GDM1 (cell line): ENCODE measurements at places on chromosomes 6 and 20.

DNA sequence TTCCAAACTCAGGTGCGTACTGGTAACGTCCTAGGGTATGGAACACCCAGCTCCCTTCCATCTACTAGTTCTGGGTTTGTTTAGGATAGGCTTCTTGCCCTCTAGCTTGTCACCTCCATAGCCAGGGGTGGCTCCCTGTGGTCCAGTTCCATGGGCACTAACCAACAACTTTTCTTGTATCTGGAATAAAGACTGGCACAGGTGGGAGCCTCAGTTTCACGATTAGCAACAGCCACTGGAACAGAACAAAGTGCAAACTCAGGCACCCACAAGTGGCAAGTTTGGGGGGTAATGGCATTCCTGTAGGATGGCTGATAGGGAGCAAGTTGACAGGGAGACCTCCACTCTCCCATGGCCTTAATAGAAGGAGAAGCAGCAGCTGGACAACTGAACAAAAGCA is 5.6 kb upstream of the APMAP start:
- no peak for DNase-seq

- DNase-seq, result no peak
These were observed 388.4 kb upstream of the JARID2 start for GRCh38 chr6:14857501-14857900.

GRCh38 chr6:138509371-138509770 is 10.1 kb upstream of the NHSL1 start:
- DNase-seq, result peak; percentile 34

- peak; percentile 13 for DNase-seq
These were observed 38.1 kb downstream of the FAM50B start for GRCh38 chr6:3887150-3887700.

GRCh38 chr6:52507557-52508260 is 69.2 kb downstream of the TRAM2 start:
- no peak for DNase-seq

DNA sequence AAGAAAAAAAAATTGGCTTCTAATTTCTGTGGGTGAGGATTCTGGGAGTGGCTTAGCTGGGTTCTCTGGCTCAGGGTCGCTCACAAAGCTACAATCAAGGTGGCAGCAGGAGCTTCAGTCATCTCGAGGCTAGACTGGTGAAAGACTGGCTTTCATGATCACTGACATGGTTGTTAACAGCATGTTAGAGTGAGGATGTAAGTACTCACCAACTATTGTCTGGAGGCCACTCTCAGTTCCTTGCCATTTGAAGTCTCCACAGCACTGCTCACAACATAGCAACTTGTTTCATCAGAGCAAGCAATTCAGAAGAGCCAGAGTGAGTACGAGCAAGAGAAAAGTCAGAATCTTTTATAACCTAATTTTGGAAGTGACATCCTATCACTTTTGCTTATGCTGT is 145.7 kb upstream of the PRSS16 start:
- no peak for DNase-seq
